CD8-positive, alpha-beta T cell (primary cell): ENCODE measurements at places on chromosomes 3 and 15.
A peak's percentile ranks its signal among the peaks of the same experiment; 100 is the strongest.

GRCh38 chr3:51671734-51672475, 853 bp downstream of the TEX264 start:
- DNase-seq: peak; percentile 58

DNA sequence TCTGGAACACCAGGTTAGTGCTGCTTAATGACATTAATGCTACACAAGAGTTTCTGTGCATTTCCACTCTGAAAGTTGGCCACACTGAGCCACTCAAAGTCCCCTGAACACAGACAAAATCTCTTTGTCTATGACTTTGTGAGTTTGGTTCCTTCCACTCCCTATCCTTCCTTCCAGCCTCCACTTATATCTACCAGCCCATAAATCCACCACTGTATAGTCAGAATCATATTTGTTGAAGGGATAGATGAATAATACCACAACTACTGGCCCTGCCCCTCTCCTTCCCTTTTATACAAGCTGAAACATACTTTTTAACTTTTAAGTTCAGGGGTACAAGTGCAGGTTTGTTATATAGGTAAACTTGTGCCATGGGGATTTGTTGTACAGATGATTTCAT, 127.5 kb downstream of the ABHD5 start:
- DNase-seq: no peak

- DNase-seq: peak; percentile 78
Measured at GRCh38 chr15:65304381-65305149, at the start of gene RNU5B-1. RNU5B-1 (plus strand) TSS chr15:65304677.

GRCh38 chr3:127487196-127487595, 103.3 kb downstream of the TPRA1 start:
- DNase-seq: no peak

GRCh38 chr3:123015596-123015995, 12.0 kb downstream of the SEMA5B start:
- no peak for DNase-seq

DNA sequence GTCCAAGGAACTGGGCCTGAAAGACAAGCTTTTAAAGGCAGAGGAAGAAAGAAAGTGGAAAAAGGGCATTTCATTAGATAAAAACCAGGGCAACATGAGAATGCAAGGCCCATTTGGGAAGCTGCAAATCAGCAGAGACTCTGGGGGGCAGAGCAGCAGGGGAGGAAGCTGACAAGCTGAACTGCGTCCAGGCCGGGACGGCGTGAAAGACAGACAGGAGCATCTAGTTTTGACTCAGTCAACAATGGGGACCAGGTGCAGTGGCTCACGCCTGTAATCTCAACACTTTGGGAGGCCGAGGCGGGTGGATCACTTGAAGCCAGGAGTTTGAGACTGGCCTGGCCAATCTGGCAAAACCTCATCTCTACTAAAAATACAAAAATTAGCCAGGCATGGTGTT, 69.9 kb downstream of the CDC25A start:
- DNase-seq: no peak

DNA sequence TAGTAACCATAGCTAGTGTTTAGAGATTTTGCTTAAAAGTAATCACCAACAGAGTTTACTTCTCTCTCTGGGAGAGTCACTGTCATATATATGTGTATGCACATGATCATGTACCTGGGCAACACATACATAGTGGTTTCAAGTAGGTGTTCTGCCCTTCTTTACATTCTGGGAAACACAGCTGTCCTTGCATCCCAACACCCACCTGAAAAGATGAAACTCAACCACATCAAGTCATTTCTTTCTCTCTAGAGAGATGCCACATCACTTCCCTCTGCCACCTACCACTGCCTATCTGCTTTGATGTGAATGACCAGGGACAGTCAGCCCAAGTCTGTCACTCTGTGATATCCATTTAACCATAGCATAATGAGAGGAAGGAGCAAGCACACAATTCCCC, 155.8 kb upstream of the GADL1 start:
- DNase-seq: no peak

GRCh38 chr3:64174328-64174727, 50.9 kb downstream of the PRICKLE2 start:
- DNase-seq: no peak

GRCh38 chr15:84987949-84988624, 6.4 kb downstream of the PDE8A start:
- DNase-seq: no peak

- no peak for DNase-seq
Measured at GRCh38 chr15:99408236-99409096, 157.2 kb downstream of the LRRC28 start.

DNA sequence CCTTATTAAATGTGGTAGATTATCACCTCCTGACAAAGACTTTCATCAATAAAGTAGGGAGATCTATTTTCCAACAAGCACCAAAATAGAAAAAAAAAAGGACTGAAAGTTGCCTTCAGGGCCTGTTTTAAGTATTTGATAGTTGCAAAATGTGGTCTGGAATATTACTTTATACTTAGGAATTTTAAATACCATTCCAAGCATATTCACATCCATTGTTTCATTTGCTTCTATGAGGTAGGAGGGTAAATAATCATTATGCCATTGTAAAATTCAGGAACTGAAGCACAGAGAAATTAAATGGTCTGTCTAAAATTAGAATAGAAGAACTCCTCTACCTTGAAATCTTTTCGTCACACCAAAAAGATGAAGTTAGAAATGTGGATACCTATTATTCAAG, 110.0 kb downstream of the TMCC1 start:
- DNase-seq: no peak
